ENCODE measurements at places on chromosomes 12 and 14.

DNA sequence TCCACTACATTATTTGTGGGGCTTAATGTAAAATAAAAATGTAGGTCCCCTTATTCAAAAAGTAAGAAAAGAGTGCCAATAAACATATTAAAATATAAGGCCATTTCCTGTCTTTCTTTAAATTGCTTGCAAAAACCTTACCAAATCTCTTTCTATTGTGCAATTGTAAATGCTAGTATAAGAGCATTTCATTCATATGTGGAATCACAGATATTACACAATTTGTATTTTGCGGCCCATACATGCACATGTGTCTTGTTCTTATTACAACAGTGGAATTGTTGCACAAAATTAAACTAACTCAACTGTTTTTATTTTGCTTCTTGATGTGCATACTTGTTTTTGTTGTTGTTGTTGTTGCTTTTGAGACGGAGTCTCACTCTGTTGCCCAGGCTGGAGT, 20.1 kb upstream of the CRADD start:
- no peak for DNase-seq

DNA sequence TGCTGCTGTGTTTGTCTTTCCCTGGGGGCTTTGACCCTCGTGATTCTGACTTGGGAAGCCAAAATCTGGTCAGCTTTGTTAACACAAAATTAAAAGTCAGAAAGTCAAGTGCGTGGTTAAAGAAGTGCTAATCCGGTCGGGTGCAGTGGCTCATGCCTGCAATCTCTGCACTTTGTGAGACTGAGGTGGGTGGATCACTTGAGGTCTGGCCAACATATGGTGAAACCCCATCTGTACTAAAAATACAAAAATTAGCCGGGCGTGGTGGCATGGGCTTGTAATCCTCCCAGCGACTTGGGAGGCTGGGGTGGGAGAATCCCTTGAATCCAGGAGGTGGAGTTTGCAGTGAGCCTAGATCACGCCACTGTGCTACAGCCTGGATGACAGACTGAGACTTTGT, 844.6 kb downstream of the VRK1 start:
- no peak for DNase-seq

DNA sequence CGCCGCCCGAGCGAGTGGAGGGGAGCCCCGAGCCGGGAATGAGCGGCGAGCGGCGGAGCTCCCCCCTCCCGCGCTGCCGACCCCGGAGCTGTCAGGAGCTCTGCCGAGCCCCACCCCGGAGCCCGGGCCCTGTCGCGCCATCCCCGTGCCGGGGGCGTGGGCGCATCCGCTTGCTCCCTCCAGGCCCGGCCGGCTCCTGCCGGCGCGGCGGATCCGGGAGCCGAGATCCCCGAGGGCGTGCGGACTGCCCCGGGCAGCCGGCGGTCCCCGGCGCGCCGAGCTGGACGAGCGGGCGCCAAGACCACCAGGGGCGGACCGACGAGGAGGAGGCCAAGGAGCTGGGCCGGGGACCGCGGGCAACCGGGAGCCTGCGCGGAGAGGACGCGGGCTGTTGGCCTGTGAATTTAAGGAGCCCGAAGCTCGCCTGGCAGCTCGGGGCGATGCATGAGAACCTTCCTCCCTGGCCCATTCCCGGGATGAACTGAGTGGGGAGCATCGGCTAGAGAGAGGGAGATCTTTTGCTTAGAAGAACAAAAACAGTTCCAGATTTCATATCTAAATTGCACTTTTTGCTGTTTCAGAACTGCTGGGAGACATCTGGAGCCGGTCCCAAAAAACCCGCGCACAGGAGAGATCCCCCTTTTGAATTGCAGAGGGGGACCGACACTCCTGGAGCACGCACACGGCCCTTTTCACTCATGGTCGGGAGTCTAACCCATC, 2.0 kb downstream of the PTHLH start:
- no peak for DNase-seq

- DNase-seq: no peak
These were observed 30.9 kb downstream of the ERGIC2 start for GRCh38 chr12:29350080-29350479.

- DNase-seq: no peak
These were observed 36.8 kb downstream of the JDP2 start for GRCh38 chr14:75464626-75465025.
